ENCODE measurements at places on chromosomes 3 and 15. TPM values are rescaled to one million over a fixed set of nuclear protein-coding genes. Genes with fewer than 3 reads are reported as not detected.

PSTPIP1 gene
- 1.4 TPM for total RNA-seq

TIGIT gene
- not detected for total RNA-seq

HRG gene
- total RNA-seq: not detected

CCDC174 gene
- total RNA-seq: 4.2 TPM

OCA2 gene
- not detected for total RNA-seq

SCAMP5 gene
- 1.3 TPM for total RNA-seq

CLRN1 gene
- not detected for total RNA-seq

MYRIP gene
- under 0.01 TPM for total RNA-seq

VEPH1 gene
- 31.8 TPM for total RNA-seq

CRYGS gene
- 0.75 TPM for total RNA-seq

Measured in smooth muscle cell of the coronary artery (primary cell).